NCI-H774 (cell line): ENCODE measurements at places on chromosomes 2 and 18.

DNA sequence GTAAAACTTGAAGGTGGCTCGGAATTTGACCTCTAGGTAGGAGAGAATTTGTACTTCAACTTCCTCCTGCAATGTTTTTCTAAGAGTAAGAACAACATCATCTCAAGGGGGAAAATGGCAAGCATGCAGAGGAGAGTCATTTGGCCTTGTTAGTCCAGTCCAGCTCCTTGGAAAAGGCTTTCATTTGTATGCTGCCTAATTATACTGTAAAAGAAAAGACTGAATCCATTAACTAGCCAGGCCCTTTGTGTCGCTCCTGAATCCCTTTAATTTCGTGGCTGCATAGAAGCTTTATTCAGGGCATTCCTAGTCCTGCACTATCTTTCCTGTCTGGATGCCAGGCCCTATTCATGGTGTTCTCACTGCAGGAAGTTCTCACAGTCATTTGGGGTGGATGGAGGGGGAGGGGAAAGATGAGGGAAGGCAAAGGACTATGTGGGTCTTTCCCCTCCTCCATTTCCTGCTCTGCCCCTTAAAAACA lies 36.0 kb downstream of the PHLPP1 start:
- DNase-seq: no peak

GRCh38 chr2:82342356-82342755 lies 2037.8 kb upstream of the LRRTM1 start:
- DNase-seq: no peak

GRCh38 chr18:79905389-79905911 lies 46.0 kb downstream of the SLC66A2 start:
- no peak for DNase-seq

DNA sequence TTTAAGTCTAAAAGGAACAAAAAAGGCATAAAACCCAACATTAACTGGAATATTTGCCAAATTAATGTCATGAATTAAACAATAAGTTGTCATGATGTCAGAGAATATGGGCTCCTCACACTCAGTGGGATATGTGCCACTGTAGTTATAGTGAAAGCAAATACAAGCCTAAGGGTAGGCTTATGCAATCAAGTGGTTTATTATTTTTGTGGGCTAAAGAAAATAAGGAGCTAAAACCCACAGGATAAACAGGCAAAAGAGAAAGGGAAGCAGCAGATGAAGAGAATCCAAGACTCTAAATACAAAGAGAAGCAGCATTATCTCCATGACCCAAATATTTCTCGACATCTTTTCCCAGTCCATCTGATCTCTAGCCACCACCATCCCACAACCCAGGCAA lies 17.5 kb downstream of the YWHAQ start:
- DNase-seq: no peak

GRCh38 chr2:201931475-201931874 lies 102.2 kb upstream of the FZD7 start:
- no peak for DNase-seq

- no peak for DNase-seq
Observed at GRCh38 chr2:217360781-217361482, 501.1 kb upstream of the TNP1 start.

DNA sequence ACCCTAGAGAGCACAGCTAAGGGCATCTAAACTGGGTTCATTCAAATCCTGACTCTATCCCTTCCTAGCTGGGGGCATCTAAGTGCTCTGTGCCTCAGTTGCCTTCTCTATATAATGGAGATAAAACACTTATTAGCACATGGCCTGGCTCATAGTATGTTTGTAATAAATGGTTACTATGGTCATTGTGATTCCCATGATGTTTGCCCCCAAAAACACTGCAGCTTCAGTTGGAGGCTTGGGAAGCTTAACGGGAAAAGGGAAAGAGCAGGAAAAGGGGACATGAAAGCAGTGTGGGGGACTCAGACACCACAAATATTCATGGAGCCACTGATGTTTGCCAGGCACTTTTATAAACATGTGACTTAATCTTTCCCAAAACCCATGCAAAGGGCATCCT lies 118.1 kb downstream of the INHBB start:
- DNase-seq: no peak

GRCh38 chr2:179773986-179774385 lies 87.4 kb downstream of the ZNF385B start:
- DNase-seq: no peak

DNA sequence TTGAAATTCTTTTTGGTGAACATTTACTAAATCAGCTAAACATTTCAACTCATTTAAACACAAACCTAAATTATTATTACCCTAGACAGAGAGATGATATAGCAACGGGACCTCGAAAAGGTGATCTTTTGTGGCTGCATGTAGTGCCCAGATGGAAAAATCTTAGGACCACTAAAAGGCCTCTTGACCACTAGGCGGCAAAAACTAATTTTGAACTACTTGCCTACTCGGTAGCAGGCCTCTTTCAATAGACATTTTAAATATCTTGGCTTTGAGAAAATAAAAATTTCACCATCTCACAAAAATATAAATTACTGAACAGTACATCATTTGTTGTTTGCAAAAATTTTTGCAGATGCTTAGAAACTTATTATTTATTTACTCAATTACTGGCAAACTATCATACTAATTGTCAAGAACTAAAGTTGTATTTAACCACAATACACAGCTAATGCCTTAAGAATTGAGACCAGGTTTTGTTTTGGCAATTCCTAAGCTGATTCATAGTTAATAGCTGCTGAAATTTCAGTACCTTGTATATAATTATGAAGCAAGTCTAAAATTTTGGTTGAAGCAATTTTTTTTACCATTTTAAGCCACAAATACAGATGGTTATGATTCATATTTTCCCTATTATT lies 9.4 kb downstream of the COL3A1 start:
- DNase-seq: no peak

DNA sequence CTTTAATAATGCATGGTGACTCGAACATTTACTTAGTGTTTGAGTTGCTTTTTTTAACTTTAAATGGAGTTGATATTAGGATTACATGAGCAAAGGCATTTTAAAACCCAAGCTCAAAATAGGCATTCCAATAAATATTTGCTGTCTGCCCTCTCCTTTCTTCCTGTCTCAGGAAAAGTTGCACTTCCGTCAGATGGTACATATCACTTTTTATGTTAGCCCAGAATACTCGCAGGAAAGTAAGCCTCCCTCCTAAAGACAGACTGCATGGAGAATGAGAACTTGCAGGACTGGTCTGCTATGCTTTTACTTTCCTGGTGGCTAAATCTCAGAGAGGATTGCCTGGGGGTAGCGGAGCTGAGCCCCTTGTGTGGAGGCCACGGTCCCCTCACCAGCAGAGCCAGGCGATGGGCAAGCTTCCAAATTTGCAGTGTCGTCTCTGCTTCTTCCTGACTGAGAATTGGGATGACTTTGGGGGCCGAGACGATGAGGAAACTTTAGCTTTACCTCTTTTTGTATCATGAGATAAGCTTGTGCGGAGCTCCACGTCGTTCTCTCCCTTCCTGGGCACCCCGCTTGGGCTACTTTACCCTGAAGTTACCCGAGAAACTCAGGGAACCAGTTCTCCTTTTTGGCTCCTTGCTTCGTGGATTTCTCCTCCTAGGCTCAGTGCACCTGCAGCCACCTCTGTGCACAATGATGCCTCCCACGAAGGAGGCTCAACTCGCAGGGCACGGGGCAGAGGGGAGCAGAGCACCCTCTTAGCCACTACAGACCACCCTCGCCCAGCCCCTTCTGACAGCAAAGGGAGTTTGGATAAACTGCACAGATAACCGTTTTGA lies 223.3 kb downstream of the SH3RF3 start:
- no peak for DNase-seq

DNA sequence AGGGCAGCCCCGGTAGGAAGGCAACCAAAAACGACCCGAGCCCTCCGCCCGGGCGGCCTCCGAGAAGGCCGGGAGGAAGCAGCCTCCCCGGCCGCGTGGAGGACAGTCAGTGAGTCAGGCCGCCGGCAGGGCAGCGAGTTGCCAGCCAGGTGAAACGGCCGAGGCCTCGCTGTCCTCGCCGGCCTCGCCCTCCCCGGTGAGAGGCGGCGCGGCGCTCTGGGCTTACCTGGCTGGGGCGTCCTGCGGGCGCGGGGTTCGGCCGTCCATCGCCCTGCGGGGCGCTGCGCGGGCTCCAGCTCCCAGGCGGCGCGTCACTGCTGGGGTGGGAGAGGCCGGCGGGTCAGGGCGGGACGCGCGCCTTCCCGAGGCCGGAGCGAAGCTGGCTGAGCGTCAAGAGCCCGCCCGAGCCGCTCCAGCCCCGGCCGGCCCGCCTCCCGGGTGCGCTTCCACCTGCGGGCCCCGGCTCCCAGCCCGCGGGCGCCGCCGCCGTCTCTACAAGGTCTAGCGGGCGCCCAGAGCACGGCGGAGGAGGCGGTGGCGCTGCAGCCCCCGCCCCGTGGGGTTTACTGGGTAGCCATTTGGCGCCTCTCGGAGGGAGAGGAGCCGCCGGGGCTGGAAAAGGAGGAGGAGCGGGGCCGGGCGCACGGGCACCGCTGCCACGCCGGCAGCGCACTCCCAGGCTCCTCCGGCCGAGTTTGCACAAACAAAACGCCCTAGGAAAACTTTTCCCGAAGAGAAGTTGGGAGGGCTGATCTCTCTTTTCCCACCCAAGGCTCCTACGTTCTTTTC lies 499 bp downstream of the COBLL1 start:
- no peak for DNase-seq

DNA sequence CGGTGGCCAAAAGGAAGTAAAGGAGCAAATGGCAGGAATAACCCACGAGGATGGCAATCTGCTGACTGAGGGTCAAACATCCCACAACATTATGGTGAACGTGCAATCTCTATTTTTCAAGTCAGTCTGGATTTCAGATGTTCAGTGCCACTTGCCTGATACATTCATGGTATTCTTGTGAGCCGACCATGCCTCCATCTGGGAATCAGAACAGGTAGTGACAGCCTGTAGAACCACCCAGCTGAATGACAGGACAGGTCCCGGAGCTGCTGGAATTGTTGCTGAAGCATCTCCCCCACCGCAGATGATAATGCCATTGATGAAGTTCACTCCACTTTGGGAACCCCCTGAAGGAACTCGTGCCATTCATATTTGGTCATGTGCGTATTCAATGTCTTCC lies 123.2 kb downstream of the CAPN13 start:
- no peak for DNase-seq

DNA sequence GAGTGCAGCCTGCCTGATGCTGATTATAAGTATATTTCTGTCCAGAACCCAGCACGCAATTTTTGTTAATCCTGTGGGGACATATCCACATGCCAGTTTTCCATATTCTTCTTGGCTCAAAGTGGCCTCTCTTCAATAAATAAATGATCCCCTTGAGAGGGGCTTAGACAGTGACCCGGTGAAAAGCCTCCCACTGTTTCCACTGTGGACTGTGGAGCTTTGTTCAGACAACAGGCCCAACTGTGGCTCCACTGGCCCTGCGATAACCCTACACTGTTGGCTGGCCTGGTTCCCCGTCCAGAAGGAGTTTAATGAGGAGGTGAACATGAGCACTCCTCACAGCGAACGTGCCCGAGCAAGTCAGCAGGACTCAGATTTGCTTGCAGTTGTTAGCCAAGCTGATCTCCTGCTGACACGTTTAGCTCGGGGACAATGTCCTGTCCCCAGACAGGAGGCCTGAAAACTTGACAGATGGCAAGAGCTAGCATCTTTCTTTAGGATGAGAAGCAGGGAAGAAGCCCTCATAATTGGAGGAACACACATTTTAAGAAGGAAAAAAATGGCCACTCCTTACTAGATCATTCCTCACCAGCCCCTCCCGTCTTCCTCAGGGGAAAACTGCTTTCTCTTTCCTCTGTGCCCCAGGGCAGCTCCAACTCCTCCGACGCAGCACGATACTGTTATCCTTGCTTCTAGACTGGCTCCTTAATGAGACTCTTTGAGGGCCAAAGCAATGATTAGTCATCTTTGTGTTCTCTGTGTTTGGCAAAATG lies 20.0 kb upstream of the MTCL1 start:
- DNase-seq: no peak

- DNase-seq: no peak
Observed at GRCh38 chr2:67888351-67889005, 174.3 kb downstream of the C1D start.

GRCh38 chr18:21632393-21632792 lies 20.3 kb downstream of the SNRPD1 start:
- DNase-seq: no peak

DNA sequence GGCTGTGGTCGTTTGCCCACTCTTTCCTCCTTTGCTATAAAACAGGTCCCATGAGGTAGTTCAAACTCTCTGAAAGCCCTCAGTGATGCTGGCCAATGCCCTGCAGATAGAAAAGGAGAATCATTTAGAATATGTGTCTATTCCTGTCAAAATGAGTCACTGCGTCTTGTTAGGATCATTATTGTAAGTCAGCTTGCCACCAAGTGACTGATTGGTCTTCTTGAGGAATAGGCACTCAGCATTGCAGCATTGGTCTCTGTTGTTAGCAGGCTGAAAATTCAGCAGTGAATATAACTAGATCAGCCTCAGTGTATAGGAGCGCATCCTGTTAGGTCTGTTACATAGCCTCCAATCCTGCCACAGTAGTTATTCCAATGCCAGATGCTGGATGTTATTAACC lies 28.9 kb downstream of the PRKRA start:
- no peak for DNase-seq

DNA sequence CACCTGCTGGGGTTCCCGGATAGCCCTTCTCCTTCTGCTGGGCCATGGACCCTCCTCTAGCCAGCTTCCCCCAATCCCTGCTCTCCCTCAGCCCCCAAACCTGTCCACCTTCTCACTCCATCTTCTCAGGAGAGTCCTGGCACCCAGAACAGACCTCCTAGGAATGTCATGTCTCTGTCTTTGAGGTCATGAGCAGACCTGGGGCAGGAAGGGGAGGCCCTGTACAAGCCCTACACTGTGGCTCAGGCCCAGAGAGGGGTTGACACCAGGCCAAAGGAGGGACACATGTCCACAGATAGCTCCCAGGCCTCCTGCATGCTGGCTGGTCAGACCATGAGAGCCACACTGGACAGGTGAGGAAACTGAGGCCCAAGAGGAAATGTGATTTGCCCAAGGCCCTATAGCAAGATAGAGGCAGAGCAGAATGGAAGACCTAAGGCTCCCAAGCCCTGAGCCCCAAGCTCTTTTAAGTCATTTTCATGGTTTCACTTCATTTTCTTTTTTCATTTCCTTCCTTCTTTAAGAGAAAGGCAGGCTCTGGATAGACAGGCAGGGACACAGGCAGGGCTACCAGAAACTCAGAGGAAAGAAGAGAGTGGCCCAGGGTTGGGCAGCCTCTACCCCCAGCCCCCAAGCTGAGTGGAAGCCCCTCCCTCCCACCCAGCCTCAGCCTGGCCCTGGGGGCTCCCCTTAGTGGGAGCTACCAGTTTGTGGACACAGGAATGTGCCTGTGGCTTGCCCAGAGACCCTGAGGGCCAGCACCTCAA lies 159.7 kb downstream of the SMAD7 start:
- no peak for DNase-seq

DNA sequence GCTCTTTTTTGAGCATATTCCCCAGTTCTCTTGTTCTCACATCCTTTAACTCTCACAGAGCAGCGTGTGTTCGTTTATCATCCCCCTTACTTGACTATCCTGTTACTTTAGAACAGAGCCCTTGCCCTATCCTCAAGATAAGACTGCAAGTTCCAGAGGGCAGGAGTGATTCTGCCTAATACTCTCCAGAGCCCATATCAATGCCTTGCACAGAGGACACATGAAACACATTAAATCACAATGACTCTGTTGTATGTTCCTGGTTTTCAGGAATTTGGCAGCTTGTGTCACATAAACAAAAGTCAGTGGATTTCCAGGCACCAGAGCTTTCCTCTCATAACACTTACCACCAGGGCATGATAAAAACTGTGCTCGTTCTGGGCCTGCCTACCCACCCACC lies 156.7 kb downstream of the RNF144A start:
- no peak for DNase-seq
